ENCODE measurements at places on chromosomes 1 and 21.

DNA sequence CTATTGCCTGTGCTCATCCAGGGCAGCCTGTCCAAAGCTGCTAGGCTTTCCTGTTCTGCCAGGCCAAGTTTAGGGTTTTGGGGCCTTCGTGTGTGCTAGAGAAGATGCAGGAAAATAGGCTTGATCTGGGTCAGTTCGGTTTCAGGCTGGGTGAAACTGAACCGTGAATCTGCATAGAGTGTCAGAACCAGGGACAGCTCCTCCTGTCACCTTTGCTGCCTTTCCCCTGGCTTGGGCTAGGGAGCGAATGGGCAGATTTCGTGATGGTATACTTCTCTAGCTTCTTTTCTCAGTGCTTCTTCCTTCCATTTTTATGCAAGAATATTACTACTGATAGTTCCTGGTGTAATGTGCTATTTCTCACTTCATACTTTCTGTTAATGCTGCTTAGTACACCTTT is 6.0 kb upstream of the AGO1 start:
- no peak for DNase-seq

DNA sequence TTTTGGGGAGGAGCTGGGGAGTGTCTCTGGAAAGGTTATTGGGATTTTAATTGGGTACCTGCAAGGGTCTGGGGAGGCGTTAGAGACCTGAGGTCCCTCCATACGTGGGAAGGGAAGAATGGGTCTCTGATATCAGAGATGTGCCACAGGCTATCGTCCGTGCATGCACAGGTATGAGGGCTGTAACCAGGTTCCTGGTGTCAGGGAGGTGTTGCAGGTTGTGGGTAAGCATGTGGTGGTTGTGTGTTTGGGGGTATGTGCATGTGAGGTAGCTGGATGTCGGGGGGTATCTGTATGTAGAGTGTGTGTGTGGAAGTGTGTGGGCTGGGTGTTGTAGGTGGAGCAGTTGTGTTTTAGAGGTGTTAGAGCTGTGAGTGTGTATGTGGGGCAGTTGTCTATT is 8.3 kb downstream of the AHDC1 start:
- DNase-seq: no peak

DNA sequence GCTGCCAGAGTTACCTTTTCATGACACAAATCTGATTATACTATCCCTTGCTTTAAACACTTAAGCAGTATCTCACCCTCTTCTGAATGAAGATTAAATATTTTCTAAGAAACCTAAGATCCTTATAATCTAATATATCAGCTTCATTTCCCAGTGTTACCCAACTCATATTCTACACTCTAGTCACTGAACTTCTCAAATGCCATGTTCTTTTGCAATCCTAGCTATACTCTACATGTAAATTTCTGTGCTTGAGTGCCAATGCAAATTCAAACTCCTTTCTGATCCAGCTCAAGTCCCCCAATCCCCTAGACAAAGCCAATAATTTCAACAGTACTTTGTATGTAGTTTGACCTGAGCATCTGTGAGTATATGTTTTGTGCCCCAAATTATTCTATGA is 293.9 kb downstream of the SDCCAG8 start:
- no peak for DNase-seq

- DNase-seq: no peak
Observed at GRCh38 chr21:25126564-25126963, 480.7 kb downstream of the MRPL39 start.

GRCh38 chr1:98754176-98754575 is 92.7 kb downstream of the SNX7 start:
- no peak for DNase-seq

GRCh38 chr1:156887317-156887716 is 6.2 kb upstream of the PEAR1 start:
- no peak for DNase-seq

- no peak for DNase-seq
Observed at GRCh38 chr1:108208724-108209446, 8.7 kb upstream of the SLC25A24 start.

DNA sequence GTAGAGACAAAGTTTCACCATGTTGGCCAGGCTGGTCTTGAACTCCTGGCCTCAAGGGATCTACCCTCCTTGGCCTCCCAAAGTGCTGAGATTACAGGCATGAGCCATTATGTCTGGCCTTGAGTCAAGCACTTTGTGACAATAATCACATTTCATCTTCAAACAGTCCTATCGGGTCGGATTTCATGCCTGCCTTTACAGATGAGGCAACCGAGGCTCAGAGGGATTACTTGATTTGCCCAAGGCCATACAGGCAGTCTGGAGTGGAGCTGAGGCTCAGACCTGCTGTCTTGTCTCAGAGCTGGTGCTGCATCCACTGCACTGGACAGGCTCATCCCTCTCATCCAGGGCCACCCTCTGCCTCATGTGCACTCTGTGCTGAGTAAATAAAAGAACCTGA is 26.6 kb downstream of the FAM151A start:
- no peak for DNase-seq

GRCh38 chr1:94550396-94550795 is 8.8 kb upstream of the F3 start:
- no peak for DNase-seq

DNA sequence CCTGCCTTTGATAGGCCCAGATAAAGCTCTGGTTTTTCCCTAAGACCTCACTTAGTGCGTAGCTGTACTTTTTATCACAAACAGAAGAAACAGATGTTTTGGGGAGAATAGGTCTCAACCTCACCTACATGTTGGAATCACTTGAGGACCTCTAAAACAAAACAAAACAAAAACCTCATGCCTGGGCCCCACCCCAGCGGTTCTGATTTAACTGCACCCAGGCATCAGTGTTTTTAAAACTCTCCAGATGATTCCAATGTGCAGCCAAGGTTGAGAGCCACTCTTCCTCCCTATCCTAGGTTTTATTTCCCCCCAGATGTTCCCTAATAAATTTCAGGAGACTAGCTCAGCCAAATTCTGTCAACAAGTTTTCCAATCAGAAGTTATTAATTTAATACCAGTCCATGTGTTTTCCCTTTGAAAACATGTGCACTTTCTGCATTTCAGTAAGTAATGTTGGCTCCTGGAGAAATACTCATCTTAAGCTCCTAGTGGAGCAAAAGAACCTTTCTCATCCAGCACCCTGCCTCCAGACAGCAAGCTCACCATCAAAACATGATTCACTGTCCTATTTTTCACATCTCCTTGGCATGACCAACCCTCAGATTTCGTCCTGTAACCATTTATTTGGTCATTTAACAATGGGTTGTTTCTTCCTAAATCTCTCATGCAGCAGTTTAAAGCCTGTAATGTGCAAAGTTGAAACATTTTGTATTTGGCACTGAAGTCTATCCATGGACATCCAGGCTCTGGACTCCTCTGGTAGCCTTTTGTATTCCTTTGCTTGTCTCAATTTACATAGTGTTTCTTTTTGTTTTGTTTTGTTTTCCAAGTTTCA is 27.5 kb downstream of the LRRC8C start:
- DNase-seq: no peak
